ENCODE measurements at places on chromosomes 11 and 22. TPM values are rescaled to one million over a fixed set of nuclear protein-coding genes. Genes with fewer than 3 reads are reported as not detected.

The MPPED1 gene
- not detected for total RNA-seq

The CTSW gene
- 19.7 TPM for total RNA-seq

DNA sequence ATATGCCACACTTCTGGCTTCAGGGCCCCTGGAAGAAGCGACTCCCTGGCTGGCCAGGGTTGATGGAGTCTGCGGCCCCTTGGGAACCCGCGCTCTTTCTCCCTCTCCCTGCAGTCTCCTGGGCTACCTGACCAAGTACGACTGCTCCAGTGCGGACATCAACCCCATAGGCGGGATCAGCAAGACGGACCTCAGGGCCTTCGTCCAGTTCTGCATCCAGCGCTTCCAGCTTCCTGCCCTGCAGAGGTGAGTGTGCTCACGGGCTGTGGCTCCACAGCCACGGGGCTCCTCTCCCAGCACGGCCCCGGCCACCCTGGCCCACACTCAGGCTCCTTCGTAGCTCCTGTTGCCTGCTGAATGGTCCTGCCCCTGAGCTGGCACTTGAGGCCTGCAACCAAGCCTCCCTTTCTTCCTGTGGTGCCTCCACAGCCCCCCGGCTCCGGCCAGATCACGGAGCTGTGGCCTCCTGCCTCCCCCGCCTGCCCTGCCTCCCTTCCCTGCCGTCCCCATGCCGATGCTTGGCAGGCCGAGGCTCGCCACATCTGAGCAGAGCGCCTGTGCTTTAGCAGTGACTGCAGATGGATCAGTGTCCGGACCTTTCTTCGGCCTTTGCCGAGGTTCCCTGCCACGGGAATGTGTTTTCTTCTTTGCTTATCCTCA is 36.2 kb upstream of the KRTAP5-7 start:
- H3K27ac ChIP-seq: peak overlapping the region; percentile 75
- H3K36me3 ChIP-seq: peaks cover 32% of the 10 kb centered on the region
- no peaks in the 10 kb centered on the region for H3K27me3 ChIP-seq
- DNase-seq: no peak
- peaks cover 42% of the 10 kb centered on the region for H3K4me1 ChIP-seq

- no peak for DNase-seq
- H3K4me1 ChIP-seq: no peaks in the 10 kb centered on the region
- no peaks in the 10 kb centered on the region for H3K27me3 ChIP-seq
- H3K36me3 ChIP-seq: no peaks in the 10 kb centered on the region
Observed at GRCh38 chr11:41119484-41119883, 340.0 kb downstream of the LRRC4C start.

GRCh38 chr22:49829044-49829853 is 1.6 kb upstream of the BRD1 start:
- H3K4me1 ChIP-seq: peaks cover 32% of the 10 kb centered on the region
- H3K27ac ChIP-seq: peak overlapping the region; percentile 97
- H3K36me3 ChIP-seq: no peaks in the 10 kb centered on the region

DNA sequence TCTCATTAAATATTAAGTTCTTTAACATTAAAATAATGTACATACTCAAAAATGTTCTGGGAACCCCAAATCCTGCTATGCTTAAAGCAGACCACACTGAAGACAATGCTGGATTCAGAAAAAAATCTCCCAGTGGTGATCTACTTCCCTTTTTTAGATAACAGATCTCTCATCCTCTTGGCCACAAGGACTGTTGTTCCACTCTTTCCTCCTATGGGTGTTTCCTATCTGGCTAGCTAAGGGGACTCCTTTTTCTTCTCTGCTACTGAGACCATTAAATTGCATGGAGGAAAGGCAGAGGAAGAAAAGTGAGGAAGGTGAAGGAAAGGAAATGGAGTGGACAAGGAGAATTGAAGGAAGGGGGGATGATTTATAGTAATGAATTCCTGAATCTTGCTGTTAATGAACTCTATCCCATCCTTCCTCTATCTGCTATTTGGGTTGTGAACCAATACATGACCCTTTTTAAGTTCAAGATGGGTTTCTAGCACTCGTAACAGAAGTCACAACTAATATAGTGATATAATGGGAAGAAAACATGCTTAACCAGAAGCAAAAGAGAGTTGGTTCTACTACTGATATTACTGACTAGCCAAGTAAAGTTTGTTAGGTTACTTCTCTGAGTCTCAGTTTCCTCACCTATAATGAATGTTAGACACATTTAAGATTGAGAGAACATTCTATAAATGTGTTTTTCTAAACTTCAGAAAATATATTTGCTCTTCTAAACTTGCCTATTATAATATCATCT is 53.2 kb downstream of the PIK3C2A start:
- H3K36me3 ChIP-seq: peaks cover 6% of the 10 kb centered on the region
- H3K4me3 ChIP-seq: no peak overlapping the region
- H3K4me1 ChIP-seq: peaks cover 8% of the 10 kb centered on the region
- H3K27ac ChIP-seq: no peak overlapping the region
- H3K27me3 ChIP-seq: no peaks in the 10 kb centered on the region
- DNase-seq: no peak

DNA sequence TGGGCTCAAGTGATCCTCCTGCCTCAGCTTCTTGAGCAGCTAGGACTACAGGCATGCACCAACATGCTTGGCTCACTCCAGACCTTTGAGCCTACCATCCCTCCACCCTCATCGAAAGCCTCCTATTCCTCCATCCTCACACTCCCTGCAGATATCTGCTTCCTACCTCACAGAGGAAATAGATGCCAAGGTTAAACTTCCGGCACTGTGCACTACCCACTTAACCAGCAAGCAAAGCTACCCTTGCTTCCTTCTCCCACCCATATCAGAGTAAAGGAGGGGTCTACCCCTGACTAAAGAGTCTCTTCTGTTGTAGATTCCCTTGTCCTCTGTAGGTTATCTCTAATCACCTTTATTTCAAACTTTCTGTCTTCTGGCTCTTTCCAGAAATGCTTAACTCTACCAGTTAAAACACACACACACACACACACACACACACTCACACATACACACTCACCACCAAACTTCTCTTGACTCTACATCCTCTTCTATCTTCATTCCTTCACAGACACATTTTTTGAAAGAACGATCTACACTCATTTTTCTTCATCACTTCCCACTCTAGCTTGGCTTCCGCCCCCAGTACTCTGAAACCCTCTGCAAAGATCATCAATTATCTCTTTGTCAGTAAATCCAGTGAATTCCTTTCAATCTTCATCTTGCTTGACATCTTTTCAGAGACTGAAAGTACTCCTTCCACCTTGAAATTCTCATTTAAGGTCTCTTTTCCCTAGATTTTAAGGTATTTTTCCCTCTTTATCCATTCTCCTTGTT is 10.9 kb upstream of the SIK2 start:
- DNase-seq: no peak
- peaks cover 30% of the 10 kb centered on the region for H3K27me3 ChIP-seq
- no peak overlapping the region for H3K4me3 ChIP-seq
- no peaks in the 10 kb centered on the region for H3K4me1 ChIP-seq

GRCh38 chr11:120068114-120068573 is 69.8 kb downstream of the TRIM29 start:
- H3K27me3 ChIP-seq: peaks cover 73% of the 10 kb centered on the region
- no peak overlapping the region for H3K4me3 ChIP-seq
- DNase-seq: no peak
- H3K4me1 ChIP-seq: peaks cover 2% of the 10 kb centered on the region

Data from T-helper 17 cell (primary cell).